ENCODE measurements at places on chromosomes 5 and 9. TPM values are rescaled to one million over a fixed set of nuclear protein-coding genes. Genes with fewer than 3 reads are reported as not detected.

DNA sequence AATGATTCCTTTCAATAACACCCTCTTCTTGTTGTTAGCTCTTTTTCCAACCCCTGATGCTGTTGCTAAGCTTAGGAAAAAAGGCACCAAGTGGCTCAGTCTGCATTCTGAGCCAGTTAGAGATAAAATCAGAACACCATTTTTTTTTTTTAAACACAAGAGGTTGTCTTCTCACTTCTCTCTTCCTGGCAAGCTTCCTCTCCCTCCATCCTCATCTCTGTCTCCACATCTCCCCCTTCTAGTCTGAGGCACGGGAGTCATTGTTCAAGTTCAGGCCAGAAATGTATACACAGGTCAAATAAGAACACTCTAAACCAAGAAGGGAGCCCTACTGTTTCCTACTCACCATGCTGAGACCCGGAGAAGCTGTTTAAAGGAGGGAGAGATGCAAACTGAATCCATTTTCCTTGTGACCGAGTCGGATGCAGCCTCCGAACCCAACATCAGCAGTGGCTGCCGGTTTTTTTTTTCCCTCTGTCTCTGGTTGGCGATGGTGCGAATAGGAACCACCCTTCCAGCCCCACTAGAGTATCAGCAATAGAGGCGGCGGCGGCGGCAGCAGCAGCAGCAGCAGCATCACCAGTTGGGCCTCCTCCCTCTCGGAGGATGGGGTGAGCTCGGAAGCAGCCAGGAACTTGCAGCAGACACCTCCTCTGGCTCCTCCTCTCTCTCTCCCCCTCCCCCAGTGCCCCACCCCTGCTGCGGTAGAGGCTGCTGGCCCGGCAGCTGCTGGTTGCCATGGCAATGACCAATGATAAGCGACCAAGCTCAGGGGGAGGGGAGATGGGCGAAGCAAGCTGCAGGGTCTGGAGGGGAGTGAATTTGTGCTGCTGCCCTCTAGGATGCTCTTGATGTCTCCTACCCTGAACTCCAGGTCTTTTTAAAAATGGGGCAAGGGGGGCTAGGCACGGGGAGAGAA, at the start of gene JAKMIP2:
Gene JAKMIP2 (minus strand): TSS at position 619 of the 919 bp plus-strand sequence. CDS start 110,922 bp downstream, outside the sequence.
- DNase-seq = no peak

DNA sequence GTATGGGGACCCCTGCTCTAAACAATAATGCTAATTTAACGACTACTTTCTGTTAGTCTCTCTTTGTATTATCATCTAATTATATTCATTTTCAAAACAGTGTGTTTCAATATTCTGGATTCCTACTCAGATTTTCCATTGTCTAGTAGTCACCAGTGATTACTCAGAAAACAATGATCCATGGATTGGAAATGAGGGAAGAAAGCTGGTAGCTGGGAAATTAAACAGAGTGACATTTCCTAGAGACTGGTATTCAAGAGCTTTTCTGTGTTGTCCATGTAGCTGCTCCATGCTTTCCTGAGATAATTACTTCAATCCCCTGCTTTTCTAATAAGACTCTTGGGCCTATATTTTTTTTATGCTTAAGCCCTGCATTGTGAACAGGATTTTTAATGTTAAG, 1862.1 kb upstream of the C9orf72 start:
- DNase-seq = no peak

TERT gene
- total RNA-seq = not detected

- no peak for DNase-seq
Measured at GRCh38 chr9:132937463-132937901, 6.9 kb downstream of the TSC1 start.

DNA sequence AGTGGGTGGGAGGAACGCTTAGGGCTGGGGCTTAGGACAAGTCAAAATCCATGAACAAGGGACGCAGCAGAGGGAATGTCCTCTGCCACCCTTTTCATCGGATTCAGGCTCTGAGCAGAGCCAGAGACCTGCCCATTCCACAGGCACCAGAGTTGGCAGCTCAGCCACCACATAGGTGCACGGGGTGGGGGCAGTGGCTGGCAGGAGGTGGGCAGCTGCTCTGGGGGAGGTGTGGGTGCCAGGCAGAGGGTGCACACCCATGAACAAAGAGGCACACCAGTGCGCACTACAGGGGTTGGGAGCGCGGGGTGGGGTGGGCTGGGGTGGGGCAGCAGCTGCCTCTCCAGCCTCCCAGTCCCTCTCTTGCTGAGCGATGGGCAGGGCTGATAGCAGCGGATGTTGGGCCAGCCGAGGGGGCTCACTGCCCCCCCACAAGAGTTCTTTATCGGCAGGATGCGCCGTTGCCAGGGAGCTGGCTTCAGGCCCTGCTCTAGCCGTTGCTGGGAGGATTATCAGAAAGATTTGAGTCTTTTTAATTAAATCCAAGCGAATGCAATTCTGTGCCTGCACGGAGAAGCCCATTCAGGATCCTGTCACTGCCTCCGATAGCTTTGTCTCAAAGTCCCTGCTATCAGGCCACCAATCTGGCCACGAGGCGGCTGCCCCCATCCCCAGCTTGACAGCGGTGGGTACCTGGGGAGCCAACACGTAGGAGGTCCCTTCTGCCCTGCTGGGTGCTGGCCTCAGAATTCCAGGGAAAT, 64.3 kb upstream of the LMX1B start:
- no peak for DNase-seq

Data from lung microvascular endothelial cell (primary cell).